NCI-H526 (cell line): ENCODE measurements at places on chromosomes 4 and X.

DNA sequence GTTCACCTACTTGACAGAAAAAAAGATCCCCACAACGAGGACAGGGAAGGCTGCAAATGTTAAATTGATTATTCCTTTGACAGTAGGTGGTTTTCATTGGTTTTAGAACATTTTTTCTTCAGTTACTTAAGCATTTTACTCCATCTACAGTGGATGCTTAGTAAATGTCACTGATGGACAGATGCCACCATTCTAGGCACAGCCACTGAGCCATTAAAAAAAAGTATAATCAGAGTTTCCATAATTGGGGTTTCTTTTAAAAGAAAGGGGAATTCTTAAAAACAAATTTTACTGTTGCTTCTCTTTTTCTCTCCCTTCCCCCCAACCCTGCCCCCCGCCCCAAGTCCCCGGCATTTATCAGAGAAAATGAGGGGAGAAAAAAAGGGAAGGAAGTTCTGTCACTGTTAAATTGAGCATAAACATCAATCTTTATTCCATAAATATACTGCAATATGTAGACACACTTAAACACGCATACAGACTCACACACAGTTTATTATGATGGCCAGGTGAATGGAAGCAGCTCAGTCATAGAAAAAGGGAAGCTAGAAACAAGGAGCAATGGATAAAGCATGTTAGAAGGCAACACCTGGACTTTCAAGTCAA lies 79.7 kb upstream of the PRPS2 start:
- no peak for DNase-seq

- DNase-seq = no peak
Measured at GRCh38 chr4:26330946-26331345, 10.1 kb downstream of the RBPJ start.

- no peak for DNase-seq
Measured at GRCh38 chrX:107738272-107738671, 37.3 kb downstream of the TSC22D3 start.

DNA sequence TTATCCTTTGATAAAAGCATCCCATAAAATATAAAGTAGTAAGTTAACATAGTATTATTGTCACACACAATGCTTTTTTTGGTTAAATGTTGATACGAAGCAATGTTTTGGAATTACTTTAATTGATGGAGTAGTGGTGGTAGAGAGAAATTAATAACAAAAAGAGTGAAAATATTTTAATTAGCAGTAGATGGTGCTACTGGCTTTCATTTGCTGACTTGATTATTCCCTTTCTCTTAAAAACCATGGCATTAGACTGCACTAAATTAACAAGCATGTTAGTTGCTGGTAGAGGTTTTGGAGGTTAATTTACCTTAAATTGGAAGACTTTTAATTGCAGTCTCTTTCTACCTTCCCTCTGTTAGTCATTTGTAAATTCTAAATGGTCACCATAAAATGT lies 8.9 kb upstream of the DCK start:
- no peak for DNase-seq

DNA sequence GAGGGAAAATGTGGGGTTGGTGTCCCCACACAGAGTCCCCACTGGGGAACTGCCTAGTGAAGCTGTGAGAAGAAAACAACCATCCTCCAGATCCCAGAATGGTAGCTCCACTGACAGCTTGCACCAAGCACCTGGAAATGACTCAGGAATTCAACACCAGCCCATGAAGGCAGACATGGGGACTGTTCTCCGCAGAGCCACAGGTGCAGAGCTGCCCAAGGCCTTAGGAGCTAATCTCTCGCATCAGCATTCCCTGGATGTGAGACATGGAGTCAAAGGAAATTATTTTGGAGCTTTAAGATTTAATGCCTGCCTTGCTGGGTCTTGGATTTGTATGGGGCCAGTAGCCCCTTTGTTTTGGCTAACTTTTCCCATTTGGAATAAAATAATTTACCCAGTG lies 367.9 kb downstream of the FAM133A start:
- no peak for DNase-seq

- no peak for DNase-seq
Measured at GRCh38 chr4:4922441-4922840, 63.0 kb downstream of the MSX1 start.

GRCh38 chr4:83019794-83020494 lies 9.3 kb upstream of the LIN54 start:
- no peak for DNase-seq

DNA sequence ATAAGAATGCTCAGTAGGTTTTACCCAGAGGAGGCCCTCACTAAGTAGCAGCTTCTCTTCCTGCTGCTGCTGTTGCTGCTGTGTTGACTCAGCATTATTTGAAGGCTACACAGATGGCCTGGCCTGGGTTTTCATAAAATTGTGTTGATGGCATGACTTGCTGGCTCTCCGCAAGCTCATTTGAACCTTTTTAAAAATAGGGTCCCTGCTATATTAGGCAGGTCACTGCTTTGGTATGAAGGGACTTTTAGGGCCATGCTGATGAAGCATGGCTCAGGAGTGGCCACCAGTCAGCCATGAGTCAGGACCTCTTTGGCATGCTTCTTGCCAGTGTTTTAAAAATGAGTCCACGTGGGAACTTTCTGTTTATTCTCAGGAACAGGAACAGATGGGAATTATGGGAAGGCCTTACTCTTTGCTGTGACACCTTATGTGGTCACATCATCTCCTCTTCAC lies 128.7 kb downstream of the MID1IP1 start:
- DNase-seq = no peak

- DNase-seq = no peak
Measured at GRCh38 chrX:101488796-101489195, 3.5 kb downstream of the ARMCX4 start.
